Astrocyte (in vitro differentiated cells and primary cell): ENCODE measurements at places on chromosomes 7 and 10. TPM values are rescaled to one million over a fixed set of nuclear protein-coding genes. Genes with fewer than 3 reads are reported as not detected.

DNA sequence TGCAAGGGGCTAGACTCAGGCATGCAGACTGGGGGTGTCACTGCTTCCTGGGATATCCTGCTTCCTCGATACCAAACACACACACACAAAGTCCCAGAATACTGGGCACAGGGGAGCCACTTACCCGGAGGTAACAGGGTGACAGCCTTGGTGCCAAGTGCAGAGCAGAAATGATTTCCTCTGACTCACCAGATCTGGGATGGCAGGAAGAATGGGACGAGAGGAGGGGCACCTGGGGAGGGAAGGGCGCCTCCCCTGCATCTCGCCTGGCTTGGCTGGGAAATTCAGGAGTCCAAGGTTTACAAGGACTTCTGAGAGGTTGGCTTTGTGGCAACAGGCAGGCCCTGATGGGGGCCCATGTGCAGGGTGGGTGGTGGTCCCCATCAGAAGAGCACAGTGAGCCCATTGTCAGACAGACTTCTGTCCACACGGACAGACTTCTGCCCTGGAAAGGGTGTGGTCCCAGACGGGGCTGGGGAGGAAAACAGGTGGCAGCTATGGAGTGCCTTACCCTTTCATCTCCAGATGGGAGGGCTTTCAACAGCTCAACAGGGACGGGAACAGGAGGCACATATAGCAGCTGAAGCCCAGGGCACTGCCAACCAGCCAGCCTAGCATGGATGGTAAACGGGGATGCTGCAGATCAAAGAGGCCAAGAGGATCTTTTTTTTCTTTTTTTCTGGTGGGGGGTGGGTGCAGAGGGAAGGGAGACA lies 9.7 kb upstream of the CCL24 start:
- no peak for DNase-seq

DNA sequence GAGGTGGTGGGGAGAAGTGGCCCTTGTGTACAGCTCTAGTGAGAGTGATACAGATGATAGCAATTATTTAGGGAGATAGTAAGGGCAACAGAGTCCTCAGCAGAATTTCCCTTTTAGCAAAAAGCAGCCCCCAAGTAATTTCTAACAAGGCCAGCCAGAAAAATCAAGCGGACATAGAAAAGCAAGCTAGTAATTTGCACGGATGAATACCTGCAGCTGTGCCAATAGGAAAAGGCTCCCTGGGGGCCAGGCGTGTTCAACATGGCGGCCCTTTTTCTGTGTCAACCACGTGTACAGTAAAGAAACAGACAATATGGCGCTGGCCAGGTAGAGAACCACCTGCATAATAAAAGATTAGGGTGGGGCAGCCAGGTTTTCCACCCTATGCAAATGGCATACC lies 7.4 kb downstream of the MCM10 start:
- no peak for DNase-seq

DNA sequence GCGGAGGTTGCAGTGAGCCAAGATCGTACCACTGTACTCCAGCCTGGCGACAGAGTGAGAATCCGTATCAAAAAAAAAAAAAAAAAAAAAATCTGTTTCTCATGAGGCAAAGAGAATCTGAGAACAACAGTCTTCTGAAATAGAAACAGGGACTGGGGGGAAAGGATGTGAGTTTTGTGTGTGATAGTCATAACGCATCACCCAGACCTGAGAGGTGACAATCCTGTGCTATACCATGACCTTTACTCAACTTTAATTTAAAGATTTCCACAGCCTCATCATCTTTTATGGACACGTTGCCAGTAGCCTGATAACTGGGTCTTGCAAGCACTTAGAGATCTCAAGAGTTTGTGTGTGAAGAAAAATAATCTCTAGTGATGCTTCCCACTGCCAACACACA lies 2.3 kb downstream of the ATXN7L1 start:
- no peak for DNase-seq

DNA sequence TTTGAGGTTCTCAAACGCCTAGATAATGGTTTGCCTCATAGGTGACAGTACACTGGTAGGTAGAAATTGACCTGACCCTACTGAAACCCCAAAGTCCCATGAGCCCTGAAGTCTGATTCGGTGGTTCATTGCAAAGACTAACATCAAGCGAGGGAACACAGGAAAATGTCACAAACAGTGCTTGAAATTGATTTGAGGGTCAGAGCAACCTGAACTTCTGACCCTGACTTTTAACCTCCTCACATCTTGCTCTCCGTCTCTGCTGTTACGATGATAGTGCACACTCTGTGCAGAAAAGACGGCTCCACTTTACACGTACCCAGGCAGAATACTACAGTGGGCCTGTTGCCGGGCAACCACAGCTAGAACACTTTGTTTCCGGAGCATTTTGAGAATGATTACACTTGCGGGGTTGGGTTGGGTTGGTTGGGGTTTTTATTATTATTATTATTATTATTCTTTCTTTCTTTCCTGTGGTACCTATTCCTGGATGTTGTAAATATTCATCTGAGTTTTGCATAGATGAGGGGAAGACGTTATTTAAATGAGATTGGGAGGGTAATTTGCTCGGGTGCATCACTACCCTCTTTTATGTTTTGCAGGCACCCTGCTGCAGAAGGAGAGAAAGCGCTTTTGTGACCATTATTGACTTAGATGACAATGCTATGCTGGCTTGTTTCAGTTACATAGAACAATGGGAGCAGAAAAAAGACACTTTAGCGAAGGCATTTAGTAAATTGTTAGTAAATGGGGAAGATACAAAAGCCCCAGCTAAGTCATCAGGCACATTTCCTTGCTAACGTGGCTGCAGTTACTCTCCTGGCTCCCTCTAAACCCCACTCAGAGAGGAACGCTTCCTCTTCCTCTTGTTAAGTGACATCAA lies 438.1 kb upstream of the NRP1 start:
- peak; percentile 16 for DNase-seq

The OR6B1 gene
- not detected in 2 replicates for total RNA-seq

The UTF1 gene
- 0.18 TPM in 1 of 2 replicates, not detected in the other for total RNA-seq

- DNase-seq = no peak
These were observed 296.9 kb downstream of the NRG3 start for GRCh38 chr10:82171899-82172298.

DNA sequence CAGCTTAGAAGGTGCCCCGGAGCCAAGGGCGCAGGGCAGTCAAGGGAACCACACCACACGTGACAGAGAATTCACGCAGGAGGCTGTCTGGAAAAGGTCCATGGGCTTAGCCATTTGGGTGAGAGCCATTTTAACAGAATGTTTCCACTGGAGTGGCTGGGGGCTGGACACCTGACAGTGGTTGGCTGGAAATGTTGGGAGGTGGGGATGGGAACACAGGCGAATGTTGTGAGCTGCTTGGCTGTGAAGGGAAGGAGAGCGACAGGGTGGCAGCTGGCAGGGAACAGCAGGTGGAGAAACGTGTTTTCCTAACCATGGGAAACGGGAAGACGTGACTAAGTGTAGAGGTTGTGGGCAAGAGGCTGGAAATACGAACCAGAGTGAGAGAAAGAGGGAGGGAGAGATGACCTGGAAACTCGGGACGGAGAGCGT lies 100.5 kb upstream of the ZNF32 start:
- no peak for DNase-seq

DNA sequence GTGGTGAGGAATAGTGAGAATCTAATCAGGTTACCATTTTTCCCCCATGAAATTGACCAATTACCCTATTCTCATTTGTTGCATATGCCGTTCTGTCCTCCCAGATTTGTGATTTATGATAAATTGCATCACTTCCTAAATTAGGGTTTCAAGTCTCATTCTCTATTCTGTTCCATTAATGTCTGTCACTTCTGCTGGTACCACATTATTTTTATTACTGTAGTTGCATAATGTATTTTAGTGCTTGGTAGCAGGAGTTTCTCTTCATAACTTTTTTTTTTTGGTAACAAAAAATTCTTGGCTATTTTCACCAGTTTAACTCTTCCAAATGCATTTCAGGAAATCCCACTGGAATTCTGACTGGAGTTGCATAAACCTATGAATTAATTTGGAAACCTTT lies 44.0 kb upstream of the FAM133B start:
- peak; percentile 31 for DNase-seq

- no peak for DNase-seq
These were observed 86.9 kb upstream of the ADAM12 start for GRCh38 chr10:126475074-126475691.

The SLC16A9 gene
- total RNA-seq = 3.4 and 4.4 TPM in 2 replicates

GRCh38 chr7:101114492-101114891 lies 12.4 kb upstream of the SERPINE1 start:
- DNase-seq = no peak

- DNase-seq = peak; percentile 75
These were observed 728 bp downstream of the CAV2 start for GRCh38 chr7:116500078-116500853.

DNA sequence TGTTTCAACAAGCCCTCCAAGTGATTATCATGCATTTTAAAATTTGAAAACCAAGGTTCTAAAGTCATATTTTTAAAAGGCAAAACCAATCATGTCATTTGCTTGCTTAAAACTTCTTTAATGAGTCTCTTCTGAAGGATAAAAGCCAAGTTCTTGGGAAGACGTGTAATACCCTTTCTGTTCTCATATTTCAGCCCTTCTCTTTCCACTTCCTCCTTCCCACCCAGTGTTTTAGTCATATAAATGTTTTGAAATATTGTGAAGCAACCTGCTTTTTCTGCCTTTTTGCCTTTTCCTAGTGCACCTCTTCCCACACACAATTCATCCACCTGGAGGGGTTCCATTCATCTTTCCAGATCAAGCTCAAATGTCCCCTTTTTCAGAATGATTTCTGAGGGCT lies 211.1 kb upstream of the LRRTM3 start:
- DNase-seq = peak; percentile 10

DNA sequence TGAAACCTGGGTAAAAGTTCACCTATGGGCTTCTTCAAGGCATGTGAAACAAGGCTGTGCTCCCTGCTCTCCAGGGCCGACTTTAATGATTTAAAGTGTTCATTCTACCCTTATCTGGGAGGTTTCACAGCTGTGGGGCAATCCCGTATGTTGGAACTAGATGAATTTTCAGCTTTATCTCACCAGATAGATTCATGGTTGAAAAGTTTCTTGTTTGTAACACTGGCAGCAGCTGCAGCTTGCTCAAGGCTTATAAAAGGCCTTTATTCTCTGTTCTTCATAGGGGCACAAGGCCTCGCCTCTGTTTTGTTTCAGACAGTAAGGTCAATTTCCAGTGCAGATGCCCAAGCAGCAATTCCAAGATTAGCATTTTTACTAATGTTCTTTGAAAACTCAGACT lies 70.4 kb upstream of the DNAJB12 start:
- DNase-seq = peak; percentile 7

DNA sequence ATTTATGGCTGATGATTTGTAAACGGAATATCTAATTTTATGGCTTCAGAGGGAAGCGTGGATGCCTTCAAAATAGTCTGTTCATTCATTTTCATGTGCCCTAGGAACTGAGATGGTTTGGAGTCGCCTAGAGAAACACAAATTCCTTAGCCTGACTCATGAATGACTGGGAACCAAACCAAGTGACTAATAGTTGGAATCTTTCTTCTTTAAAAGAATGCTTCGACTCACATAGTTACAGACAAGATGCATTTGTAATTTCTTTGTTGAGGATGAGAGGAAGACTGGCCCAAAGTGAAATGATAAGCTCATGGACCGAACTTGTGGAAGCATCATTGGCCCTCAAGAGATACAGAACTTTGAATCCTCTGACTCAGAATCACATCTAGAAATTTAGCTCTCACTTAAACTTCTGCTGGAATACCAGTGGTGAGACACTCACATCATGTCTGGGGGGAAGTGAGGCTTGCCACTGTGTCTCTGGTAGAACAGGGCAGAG lies 1107.2 kb downstream of the NRG3 start:
- DNase-seq = peak; percentile 97
